ENCODE measurements at places on chromosomes 11 and 22. TPM values are rescaled to one million over a fixed set of nuclear protein-coding genes. Genes with fewer than 3 reads are reported as not detected.

The MS4A15 gene
- total RNA-seq: 0.11 TPM

- no peaks in the 10 kb centered on the region for H3K36me3 ChIP-seq
- no peaks in the 10 kb centered on the region for H3K27me3 ChIP-seq
- H3K4me1 ChIP-seq: no peaks in the 10 kb centered on the region
- no peak for DNase-seq
- H3K27ac ChIP-seq: no peak overlapping the region
Measured at GRCh38 chr11:44892843-44893242, 57.8 kb downstream of the TP53I11 start.

GRCh38 chr11:3147257-3147619, 17.9 kb downstream of the OSBPL5 start:
- DNase-seq: no peak
- H3K4me3 ChIP-seq: no peak overlapping the region
- no peak overlapping the region for H3K27ac ChIP-seq
- H3K27me3 ChIP-seq: no peaks in the 10 kb centered on the region
- no peaks in the 10 kb centered on the region for H3K36me3 ChIP-seq

DNA sequence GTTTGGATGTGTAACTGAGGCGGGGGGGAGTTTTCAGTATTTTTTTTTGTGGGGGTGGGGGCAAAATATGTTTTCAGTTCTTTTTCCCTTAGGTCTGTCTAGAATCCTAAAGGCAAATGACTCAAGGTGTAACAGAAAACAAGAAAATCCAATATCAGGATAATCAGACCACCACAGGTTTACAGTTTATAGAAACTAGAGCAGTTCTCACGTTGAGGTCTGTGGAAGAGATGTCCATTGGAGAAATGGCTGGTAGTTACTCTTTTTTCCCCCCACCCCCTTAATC, 2.3 kb downstream of the MALAT1 start:
- no peak for DNase-seq
- no peak overlapping the region for H3K4me3 ChIP-seq
- peaks cover 27% of the 10 kb centered on the region for H3K36me3 ChIP-seq
- H3K27me3 ChIP-seq: no peaks in the 10 kb centered on the region

DNA sequence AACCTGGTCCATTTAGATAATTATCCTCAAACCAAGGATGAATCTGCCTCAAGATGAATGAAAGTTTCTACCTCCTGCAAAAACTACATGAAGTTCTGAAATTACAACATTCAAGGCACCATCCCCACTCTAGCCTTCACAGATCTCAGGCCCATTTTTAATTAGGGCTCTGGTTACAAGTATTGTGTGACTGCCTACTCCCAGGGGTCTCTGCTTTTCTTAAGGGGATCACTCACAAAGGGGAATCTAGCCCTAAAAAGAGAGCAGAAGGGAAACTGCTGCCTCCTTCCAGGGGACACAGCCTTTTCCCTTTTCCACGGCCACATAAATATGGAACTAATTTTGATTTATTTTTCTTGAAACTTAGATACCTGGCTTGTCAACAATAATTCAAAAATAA, 17.4 kb upstream of the TMEM135 start:
- no peak overlapping the region for H3K27ac ChIP-seq
- H3K4me3 ChIP-seq: no peak overlapping the region
- 0 out of 2 replicates have a peak, but pooled peaks cover 3% of the 10 kb centered on the region for H3K36me3 ChIP-seq
- no peaks in the 10 kb centered on the region for H3K27me3 ChIP-seq
- DNase-seq: no peak

The FAM181B gene
- 0.13 TPM for total RNA-seq

The ART1 gene
- total RNA-seq: not detected
